Right forelimb (tissue), 1 donor: ENCODE measurements at places on chromosomes 1 and 21.

DNA sequence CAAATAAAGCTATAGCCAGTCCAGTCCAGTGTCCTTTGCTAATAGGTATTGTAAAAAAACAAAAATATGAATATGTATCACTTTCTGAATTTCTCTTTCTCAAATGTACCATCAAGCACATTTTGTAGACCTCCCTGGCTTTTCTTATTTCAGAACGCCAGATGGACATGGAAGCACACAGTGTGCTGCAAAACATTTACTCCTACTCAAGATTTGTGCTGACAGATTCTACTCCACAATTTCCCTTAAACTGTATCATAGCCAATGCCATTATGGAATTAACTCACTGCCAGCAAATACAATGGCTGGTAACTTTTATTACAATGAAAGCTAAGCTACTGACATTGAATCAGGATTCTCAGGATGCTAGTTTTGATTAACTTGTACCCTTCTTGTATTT is 30.8 kb upstream of the PLPPR4 start:
- no peak for DNase-seq

- DNase-seq: no peak
These were observed 5.0 kb upstream of the EDEM3 start for GRCh38 chr1:184759651-184760050.

DNA sequence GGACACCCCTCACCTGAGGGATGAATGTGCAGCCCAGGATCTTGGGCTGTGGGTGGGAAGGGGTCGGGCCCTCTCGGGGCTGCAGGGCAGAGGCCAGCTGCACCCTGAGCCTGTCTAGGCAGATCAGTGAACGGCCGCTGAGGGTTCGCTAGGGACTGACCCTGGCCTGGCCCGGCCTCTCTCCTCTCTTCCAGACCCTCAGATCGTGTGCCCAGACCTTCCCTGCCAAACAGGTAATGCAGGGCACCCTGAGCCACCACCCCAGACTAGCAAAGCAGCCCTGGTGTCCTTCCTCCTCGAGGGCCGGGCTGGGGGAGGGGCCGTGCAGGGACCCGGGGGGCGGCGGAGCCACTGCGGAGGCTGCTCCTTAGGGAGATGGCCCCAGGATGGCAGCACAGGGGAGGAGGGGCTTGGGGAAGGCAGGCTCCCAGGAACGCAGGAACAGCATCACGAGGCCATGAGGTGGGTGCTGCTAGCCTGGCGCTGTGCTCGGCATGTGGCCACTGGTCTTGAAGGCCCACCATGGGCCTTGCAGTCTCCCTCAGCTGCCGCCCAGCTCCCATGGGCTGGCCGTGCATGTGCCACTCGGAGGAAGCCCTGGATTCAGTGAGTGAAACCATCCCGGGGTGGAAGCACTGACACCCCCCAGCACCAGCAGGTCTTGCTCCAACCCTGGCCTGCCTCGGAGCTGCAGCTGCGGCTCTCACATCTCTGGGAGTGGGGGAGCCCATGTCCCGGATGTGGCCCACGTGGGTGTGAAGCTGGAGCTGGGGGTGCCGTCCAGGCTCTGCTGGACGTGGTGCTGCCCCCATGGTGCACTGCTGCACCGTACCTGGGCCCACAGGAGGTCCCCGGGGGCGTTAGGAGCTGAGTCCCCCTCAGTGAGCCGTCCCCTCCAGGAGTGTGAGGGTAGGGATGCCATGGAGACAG is 28.7 kb downstream of the COL6A2 start:
- peak; percentile 44 for DNase-seq

DNA sequence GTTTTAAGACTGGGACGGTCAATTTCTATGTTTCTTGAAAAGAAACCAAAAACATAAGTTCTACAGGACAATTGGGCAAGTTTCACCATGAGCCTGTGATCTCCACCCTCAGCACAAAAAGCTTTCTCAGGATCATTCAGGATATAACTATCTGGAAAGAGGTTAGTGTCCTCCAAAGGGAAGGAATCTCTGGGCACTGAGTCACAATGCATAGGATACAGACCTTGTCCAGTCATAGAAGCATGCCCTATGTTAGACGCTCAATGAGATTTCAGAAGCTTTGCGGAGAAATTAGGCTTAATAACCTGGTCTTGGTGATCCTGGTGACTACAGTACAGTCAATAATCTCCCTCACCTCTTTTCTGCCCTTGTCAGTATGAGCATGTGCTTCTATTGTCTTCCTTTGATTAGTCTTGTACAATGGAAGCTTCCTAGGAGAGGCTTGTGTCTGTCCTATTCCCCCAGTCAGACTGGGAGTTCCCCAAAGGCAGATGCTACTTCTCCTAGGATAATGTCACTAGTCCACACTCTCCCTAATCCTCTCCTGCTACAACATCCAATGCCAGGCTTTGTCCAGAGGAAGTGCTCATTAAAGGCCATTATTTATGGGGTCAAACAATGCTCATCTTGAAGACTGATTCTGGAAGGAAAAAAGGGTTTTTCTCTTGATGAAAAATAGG is 97.4 kb downstream of the KCNH1 start:
- DNase-seq: no peak

DNA sequence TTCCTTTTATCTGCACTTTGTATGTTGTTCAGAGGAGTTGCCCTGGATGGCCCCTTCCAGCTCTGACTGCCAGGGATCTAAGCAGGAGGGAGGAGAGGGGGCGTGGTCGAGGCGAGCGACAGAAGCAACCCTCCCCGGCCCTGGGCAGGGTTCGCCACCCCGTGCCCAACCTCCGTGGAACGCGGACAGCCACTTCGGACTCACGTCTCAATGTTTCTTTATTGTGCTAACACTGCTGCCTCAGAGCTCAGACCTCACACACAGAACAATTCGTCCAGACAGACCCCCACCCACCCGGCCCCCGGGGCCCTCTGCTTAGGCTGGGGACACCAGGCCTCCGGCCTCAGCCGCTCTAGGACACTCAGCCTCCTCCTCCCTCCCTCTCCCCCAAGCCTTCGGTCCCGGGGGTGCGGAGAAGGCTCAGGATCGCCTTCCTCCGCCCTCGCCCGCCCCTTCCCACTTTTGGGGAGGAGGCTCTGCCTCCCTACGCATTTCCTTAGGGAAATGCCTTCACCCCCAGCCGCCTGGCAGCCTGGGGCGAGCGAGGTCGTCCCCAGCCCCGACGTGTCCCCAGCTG is 8.3 kb downstream of the VSIG8 start:
- peak; percentile 76 for DNase-seq

GRCh38 chr1:113276507-113276906 is 113.8 kb upstream of the MAGI3 start:
- no peak for DNase-seq

GRCh38 chr1:50251702-50252101 is 143.0 kb downstream of the ELAVL4 start:
- DNase-seq: no peak
